ENCODE measurements at places on chromosomes 12 and 14.

- no peak for DNase-seq
Observed at GRCh38 chr14:102777711-102778337, 575 bp downstream of the TRAF3 start.

- no peak for DNase-seq
Observed at GRCh38 chr14:68135566-68135965, 316.0 kb downstream of the RAD51B start.

DNA sequence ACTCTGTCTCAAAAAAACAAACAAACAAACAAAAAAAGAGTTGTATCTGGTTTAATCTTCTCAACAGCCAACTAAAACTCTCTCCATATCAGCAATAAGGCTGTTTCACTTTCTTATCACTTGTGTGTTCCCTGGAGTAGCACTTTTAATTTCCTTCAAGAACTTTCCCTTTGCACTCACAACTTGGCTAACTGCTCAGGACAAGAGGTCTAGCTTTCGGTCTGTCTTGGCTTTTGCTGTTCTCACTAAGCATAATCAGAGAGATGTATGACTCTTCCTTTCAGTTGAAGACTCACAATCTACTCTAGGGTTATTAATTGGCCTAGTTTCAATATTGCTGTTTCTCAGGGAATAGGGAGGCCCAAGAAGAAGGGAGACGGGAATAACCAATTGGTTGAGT is 12.3 kb downstream of the NEMP1 start:
- no peak for DNase-seq

GRCh38 chr14:73397810-73398209 is 60.5 kb downstream of the NUMB start:
- DNase-seq = no peak
